HuH-7.5 (cell line): ENCODE measurements at places on chromosomes 16 and 17.

GRCh38 chr17:48520631-48521079, 10.2 kb downstream of the HOXB1 start:
- no peak for DNase-seq

DNA sequence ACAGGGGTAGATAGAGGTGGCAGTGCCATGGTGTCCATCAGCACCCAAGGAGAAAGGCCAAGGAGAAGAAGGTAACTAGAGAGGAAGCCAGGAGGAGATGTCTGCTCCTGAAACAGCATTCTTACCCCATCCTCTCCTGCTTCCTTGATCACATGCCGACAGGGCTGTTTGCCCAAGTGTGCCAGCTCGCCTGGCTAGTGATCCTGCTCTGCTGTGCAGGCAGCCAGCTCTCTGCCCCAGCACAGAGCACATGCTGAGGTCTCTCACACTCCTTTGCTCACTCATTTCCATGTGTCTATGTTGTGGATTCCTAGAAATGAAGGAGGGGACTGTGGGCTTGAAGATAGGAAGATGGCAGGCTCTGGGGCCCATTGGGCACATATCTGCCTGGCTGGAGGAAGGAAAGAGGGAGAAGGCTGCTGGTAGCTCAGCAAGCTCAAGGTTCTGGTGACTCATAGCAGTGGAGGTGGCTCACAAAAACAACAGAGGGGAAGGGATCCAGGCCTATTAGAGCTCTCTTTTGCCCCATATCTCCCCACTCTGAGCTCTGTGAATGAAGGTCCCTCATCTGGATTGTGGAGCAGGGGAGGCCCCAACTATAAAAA, 54.3 kb downstream of the NEUROD2 start:
- no peak for DNase-seq

GRCh38 chr17:76695059-76695831, 15.5 kb downstream of the MXRA7 start:
- DNase-seq = no peak

DNA sequence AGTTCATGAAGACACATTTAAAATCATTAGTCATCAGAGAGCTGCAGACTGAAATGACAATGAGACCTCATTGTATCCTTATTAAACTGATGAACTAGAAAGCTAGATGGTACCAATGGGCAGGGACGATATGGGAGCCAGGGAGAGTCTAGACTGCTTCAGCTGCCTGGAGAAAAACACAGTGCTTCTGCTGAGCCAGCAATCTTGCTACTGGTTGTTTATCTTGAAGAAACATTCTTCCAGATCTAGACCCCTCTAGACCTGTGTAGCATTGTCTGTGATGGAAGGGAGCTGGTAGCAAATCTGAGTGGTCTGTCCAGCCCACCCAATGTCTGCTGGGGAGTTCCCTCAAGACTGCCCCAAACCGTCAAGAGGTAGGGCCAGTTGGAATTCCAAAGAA, 2.0 kb upstream of the DRC7 start:
- no peak for DNase-seq

DNA sequence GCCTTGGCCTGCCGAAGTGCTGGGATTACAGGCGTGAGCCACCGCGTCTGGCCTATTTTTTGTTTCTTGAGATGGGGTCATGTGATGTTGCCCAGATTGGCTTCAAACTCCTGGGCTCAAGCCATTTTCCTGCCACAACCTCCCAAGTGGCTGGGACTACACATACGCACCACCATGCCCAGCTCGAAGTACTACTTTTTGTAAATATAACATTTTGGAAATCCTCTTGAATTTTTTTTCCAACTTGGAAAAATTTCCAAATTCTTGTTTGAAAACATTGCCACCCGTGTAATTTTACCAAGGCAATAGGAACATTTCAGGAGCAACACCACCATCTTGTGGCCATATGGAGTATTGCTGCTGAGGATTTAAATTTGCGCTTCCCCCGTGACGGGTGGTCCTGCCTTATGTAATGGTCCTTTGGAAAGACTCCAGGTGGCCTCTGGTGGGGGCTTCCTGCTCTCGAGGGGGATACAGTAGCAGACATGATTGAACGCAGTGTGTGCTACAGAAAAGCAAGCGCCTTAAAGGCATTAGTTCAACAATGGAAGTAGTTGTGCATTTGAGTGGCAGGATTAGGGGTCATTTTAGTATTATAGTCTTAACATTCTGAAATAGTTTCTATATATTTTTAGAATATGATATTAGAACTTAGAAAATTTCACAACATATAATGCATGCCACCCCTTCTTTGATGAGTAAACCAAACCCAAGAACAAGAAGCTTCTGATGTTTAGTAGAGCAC, 8.0 kb downstream of the FLYWCH1 start:
- DNase-seq = peak; percentile 51

DNA sequence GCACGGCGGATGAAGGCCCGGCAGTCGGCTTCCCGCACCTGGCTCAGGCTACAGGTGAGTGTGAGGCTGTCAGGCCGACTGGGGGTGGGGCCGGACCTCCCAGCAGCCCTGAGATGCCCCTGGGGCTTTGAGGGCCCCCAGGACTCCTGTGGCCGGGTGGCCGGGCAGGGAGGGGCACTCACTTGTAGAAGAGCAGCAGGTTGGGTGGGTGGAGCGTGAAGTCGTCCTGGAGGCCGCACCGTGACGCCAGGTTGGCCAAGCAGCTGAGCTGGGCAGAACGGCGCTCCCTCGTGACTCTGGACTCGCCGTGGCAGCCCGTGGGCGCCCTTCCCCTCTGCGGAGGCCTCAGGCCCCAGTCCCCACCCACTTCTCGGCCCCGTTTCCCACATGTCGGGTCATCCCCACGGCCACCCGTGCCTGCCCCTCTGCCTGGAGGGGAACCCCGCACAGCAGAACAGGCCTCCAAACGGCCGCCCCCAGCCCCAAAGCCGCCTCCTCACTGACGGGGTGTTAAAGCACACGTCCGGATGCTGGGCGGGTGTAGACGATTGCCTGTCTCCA, 12.9 kb downstream of the RPUSD1 start:
- no peak for DNase-seq

- DNase-seq = no peak
Measured at GRCh38 chr16:23323224-23324030, 21.3 kb downstream of the SCNN1B start.

GRCh38 chr16:29765167-29766032, 12.7 kb upstream of the ZG16 start:
- DNase-seq = peak; percentile 62

DNA sequence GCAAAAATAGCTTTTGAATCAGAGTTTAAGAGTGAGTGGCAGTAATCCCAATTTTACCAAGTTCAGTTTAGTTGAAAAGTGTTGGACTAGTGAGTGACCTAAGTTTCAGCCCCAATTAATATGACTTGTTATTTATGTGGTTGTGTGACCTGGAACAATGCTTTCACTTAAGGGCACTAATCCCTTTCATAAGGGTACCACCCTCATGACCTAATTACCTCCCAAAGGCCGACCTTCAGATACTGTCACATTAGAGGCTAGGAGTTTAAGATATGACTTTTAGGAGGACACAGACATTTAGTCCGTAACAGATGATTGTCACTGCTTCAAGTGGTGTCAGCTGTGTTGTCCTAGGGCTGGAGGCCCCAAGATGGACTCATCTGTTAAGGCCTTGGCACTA, 190.0 kb downstream of the IRX3 start:
- DNase-seq = no peak

DNA sequence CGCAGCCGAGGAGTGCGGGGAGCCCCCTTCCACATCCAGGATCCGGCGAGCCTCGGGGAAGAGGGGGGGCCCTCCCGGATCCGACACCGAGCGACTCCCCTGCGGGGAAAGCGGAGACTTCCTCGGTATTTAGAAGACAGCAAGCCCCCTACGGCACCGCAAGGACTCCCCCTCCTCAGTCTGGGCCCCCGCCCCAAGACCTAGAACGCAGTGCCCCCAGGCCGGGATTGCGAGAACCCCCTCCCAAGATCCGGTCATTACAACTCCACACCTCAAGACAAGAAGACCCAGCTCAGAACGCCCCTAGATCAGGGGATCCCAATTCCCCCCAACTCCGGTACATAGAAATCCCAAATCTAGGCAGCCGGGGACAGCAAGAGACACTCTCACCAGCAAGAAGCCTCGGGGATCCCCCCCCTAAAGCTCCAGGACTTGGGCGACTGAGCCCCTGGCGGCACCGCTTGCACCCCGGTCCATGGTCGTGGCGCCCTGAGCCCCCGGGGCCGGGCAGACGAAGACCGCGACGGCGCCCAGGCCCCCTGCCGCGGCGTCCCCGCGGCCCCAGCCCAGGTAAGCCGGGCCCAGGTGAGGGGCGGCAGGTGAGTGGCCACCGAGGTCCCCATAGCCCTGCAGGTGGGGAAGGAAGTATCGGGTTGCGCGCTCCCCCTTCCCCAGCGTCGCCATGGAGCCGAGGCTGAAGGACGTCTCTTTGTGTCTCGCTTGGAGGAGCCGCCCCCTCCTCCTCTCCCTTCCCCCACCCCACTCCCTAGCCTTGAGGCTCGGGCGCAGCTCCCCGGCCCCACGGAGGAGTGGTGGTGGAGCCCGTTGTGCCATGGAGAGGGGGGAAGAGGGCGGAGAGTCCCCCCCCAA, 641 bp downstream of the SBK1 start:
- DNase-seq = no peak

- DNase-seq = no peak
Measured at GRCh38 chr17:6639586-6640535, 650 bp downstream of the KIAA0753 start.

DNA sequence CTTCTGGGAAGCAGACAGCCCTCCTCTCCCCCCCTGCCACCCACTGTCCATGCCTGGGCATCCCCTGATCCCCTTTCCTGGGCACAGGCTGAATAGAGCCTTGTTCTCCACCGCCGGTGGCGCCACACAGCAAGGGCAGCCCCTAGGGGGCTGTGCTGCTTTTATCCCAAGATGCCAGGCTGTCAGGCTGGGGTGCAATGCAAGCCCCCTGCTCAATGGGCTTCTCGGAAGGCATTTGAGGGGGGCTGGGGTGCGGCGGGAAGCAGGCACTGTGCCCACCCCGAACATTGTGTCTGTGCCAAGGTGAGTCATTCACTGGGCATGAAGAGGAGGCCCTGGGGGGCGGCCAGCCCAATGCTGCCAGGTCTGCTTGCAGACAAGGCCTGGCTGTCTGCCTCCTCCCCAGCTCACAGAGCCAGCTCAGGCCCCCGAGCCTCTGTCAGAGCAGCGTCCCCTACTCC, 1.5 kb upstream of the GFAP start:
- no peak for DNase-seq

- DNase-seq = no peak
Measured at GRCh38 chr17:49613182-49613800, 37.6 kb downstream of the NXPH3 start.

DNA sequence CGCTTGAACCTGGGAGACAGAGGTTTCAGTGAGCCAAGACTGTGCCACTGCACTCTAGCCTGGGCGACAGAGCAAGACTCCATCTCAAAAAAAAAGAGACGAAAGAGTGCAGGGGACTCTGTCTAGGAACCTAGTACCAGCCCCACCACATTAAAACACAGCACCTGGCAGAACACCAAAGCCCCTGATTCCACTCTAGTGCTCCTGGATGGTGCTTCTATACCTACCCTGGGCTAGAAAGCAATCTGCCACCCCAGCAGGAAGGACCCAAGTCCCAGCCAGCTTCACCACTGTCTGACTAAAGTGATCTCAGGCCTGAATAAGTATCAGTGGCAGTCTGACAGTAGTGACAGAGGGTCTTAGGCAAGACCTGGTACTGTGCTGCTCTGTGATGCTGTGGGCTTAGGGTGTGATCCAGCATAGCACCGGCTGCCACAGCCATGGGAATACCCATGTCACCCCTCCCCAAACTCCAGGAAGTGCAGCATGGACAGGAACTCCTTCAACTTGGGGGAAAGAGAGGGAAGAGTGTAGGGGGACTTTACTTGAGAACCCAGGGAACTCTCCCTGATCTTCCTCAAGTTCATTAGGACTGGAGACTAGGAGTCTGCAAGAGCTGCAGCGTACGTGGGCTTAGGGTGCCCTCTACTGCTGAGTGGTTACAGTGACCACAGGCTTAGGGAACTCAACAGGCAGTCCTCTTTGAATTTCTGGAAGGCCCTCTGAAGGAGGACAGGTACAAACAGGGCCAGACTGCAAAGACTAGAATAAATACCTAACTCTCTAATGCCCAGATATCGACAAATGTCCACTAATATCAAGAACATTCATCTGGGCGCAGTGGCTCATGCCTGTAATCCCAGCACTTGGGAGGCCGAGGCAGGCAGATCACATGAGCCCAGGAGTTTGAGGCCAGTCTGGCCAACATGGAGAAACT, 30.0 kb upstream of the RNF43 start:
- peak; percentile 39 for DNase-seq

GRCh38 chr17:71405101-71405500, 715.7 kb upstream of the SOX9 start:
- DNase-seq = no peak

- no peak for DNase-seq
Measured at GRCh38 chr16:5026664-5027063, 7.1 kb downstream of the NAGPA start.

DNA sequence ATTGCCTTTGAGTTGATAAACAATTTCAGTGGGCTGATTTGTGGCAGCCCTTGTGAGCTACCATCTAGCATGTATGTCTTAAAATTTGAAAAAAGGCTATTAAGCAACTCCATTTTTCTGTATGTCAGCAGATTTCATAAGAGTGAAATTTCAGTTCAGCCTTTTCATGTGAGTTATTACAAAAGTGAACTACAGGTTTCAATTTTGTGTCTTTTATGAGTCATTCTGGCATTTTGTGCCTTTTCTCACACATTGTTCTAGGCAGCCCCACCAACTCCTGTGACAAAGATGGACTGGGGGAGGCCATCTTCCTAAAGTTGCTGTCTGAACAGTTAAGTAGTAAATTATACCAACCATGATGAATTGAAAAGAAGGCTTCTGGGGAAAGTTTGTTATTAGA, 52.1 kb downstream of the USP10 start:
- DNase-seq = no peak

- DNase-seq = no peak
Measured at GRCh38 chr16:74601126-74601871, 5.6 kb downstream of the GLG1 start.

DNA sequence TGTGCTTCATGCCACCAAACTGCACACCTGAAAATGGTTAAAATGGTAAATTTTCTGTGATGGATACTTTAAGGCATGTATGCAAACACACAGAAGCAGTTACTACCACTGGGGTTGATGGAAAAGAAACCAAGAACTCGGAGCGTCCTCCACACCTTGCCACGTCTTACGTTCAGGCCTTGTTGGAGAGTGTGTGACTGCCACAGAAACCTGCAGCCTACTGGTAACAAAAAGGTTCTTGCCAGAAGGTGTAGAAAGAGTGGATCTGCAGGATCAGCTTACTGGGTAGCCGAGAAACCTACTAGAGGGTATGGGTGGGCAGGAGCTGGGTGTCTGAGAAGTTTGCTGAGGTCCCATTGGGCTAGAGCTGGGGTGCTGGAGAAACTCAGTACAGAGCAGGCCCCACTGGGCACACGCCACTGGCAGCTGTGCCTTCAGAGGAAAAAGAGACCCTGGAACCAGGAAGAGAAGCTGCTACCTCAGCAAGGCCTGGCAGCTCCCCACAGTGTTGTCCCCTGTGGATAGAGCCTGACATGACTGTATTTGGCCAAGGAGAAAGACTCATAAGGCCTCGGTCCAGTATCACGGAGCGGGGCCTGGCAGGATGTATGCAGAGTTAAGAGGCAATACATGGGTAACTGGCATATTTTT, 204.6 kb downstream of the SEC14L1 start:
- DNase-seq = no peak

- no peak for DNase-seq
Measured at GRCh38 chr17:81120149-81120484, 45.2 kb upstream of the PVALEF start.
